Natural killer cell treated with Interleukin-12 subunit alpha and Interleukin-12 subunit beta and Interleukin-15 and Interleukin-18, amount 100 ng/mL, for 72 hours (primary cell): ENCODE measurements at places on chromosomes 16 and 17.

DNA sequence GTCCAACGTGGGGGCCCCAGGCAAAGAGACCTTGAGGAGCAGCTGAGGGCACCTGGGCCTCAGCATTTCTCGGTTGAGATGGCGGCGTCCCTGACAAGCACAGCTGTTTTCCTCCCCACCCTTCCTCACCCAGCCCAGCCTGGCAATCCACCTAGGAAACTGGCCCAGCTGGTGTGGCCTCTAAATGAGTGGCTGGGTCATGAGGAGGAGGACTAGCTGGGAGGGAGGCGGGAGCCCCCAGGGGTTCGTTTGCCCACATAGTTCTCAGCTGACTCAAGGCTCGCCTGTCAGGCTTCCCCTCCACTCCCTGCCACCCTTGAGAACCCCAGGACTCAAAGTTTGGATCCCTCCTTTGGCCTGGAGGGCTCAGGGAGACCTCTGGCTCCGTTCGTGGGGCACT, 5.9 kb downstream of the RNF222 start:
- DNase-seq: no peak

DNA sequence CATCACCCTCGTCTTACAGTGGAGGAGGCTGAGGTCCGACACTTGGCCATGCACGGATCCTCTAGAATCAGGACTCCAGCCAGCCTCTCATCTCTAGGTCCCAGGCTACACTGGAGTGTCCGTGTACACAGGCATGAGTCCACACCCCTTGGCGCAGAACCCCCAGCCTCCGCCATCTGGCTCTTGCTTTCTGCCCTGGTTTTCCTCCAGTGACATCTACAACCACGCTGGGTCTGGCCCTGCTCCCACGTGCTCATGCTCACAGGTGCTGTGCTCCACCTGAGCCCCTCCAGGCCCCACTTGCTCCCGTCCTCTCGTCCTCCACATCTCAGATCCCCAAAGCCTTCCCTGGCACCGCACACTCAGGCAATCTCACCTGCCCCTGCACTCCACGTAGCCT, 260.8 kb downstream of the ENGASE start:
- no peak for DNase-seq

DNA sequence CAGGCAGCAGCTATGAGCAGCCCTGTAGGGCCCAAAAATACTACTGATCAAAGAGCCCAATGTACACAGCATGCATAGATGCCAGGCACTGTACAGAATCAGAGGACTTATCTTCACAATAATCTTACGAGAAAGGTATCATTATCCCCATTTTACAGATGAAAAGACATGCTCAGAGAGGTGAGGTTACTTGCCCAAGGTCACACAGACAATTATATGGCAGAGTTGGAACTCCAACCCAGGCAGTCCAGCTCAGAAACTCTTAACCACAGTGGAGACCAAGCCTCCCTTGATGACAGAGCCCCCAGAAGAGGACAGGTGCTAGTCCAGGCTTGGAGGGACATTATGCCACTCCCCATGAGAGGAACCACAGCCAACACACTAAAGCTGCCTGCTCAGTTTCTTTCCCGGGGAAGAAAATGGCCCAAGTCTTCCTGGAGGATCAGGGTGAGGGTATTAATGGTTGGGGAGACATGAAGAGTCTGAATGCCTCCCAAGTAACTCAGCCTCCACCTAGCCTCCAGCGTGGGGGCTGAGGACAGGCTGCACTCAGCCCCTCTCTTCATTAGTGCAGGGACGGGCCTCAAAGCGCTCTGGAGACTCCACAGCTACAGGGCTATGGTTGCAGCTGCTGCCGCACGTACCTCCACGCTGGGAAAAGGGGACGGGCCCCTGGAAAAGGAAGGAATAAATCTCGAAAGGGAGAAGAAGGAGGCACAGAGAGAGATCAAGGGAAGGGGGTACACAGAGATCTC, 826 bp downstream of the UNC119 start:
- no peak for DNase-seq

DNA sequence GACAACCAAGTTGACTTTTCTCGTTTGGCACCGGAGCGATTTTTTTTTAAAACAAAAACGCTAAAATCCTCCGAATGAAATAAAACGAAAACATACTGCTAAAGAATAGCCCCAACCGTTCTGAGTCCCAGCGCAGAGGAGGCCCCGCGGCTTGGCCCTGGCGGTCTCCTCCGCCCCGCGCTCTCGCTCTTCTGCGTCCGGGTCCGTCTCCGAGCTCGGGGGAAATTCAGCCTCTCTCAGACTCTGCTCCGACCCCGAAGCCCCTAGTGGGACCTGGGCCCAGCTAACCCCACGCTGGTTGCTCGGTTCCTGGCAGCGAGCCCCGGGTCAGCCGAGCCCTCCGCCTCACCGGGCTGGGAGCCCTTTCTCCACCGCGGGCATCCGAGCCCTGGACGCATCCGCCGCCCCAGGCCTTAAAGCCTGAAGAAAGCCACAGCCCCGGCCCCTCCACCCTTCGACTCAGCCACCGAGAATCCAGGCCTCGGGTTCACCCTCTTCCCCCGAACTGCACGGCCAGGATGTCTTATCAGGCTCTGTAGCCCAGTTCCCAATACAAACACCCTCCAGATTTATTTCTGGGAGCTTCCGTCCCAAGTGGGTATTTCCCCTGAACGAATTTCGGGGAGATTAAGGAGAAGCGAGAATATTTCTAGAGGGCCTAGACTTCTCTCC, 1.2 kb downstream of the TBX2 start:
- DNase-seq: no peak

DNA sequence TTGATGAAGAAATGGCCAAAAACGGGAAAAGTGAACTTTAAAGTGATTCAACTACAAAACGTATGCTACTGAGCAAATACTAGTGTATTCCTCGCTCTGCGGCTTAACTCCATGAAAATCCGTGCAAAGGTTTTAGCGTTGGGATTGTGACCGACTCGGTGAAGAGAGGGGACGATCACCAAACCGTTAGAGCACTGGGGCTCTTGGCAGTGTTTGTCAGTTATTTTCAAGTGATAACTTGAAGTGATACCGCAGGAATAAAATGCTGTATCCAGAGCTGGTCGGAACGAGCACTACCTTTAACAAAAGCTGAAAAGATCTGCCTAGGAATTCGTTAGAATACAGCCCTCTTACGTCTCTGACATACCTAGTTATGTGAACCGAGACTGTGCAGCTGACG, 773 bp upstream of the PPM1D start:
- DNase-seq: no peak
